ENCODE measurements at places on chromosomes 11 and 22.

DNA sequence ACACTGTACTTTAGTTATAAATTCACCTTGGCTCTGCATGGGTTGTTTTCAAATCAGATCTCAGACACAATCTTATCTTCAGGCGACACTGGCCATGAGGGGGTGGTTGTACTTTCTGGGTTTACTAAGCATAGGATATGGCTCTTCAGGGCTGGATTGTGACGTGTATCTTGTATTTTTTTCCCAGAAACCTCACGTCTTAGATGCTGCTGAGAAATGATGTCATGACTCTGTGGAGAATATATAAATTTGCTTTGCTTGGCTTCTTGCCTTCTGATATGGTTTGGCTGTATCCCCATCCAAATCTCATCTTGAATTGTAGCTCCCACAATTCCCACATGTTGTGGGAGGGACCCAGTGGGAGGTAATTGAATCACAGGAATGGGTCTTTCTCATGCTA, 82.8 kb upstream of the VSTM5 start:
- DNase-seq: no peak

GRCh38 chr11:18012122-18012905, 533 bp downstream of the SERGEF start:
- DNase-seq: peak; percentile 9

DNA sequence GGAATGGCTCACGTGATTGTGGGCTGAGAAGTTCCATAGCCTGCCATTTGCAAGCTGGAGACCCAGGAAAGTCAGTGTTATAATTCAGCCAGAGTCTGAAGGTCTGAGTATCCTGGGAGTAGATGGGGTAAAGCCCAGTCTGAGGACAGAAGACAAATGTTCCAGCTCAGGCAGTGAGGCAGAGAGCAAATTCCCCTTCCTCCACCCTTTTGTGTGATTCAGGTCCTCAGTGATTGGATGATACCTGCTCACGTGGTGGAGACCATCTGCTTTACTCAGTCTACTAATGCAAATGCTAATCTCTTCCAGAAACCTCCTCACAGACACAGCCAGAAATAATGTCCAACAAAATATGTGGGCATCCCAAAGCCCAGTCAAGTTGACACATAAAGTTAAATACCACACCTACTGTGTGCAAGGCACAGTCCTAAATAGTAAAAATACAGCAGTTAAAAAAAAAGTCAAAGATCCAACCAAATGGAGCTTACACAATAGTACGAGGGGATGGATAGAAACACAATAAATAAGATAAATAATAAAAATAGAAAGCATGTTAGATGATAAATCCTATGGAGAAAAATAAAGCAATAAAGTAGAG, 13.2 kb upstream of the APOL6 start:
- no peak for DNase-seq

- DNase-seq: no peak
These were observed 40.5 kb upstream of the PITPNB start for GRCh38 chr22:27959335-27960090.

DNA sequence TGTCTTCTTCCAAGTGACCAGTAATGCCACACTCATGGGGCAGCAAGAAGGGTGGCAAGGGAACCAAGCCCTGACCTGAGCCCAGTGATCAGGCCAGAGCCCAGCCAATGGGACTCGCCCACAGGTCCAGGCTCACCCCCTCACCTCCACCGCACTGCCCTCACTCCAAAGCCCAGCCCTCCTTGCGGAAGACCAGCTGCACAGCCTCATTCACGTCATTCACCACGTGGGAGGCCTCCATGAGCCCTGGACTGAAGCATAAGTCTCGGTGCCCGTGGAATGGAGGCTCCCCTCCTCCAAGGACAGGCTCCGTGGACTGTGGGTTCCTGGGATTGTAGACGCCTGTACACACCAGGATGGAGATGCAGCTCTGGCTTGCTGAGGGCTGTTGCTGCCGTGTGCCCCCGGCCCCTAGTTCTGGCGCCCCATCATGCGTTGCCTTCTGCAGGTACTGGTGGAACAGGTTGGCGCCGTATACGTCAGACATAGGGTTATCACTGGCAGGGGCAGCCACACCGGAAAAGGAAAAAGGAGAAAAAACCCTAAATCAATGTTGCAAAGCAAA, 16.8 kb upstream of the TMEM121B start:
- DNase-seq: no peak

DNA sequence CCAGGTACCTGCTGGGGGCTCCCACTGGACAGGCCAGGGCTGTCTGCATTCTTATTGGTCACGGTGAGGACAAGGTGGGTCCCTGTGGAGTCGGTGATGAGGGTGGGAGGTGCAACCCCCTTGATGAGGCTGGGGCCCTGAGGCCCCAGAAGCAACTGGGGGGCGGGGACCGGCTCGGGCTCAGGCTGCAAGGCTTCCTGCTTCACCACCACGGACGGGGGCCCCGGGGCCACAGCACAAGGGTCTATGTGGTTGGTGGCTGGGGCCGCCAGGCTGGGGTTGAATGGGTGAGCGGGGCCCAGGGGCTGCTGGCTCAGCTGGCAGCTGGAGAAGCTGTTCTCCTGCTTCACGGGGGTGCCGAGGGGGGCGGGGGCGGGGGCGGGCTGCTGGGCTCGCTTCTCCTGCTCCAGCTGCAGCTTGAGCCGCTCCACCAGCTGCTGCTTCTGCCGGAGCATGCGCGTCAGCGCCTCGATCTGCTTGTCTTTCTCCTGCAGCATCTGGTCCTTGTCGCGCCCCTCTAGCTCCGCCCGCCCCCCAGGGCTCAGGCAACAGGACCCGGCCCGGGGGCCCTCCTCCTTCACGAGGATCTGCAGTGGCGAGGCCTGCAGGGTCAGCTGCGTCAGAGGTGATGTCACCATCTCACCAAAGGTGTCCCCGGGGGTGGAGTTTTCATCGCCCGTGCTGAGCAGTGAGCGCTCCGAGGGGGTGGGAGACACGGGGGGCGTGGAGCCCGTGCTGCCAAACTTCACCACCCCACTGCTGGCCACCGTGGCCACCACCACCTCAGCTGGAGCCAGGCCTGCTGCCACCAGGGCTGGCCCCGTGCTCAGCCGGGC, 48.2 kb downstream of the SGSM3 start:
- DNase-seq: no peak

DNA sequence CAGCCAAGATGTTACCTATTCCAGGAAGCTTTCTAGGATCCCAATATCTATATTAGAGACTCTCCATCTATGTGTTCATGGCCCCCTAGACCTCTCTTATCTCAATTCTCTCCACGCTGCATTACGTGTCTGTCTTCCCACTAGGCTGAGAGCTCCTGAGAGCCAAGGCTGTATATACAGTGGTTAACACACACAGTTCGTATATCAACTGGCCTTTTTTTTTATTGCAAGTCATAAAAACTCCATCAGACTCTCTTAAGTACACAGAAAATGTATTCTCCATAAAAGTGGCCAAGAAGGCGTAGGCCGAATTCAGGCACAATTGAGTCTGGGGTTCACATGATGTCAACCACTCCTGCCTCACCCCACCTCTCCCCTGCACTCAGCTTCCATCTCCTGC, 115.9 kb downstream of the TRIM29 start:
- no peak for DNase-seq

DNA sequence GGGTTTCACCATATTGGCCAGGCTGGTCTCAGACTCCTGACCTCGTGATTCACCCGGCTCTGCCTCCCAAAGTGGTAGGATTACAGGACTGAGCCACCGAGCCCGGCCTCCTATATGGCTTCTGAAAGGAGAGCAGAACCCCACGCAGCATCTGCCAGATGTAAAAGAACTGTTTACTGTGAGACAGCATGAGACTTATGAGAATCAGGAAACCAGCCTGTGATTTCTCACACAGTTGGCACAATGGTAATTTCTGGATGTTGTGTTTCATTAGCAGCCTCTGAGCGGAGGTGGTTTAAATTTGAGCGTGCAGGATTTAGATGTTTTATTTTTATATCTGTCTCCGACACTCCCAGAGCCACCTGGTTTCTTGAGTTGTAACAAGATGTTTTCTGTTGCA, 33.8 kb downstream of the CEP164 start:
- no peak for DNase-seq

GRCh38 chr11:116373104-116373944, 399.5 kb downstream of the BUD13 start:
- DNase-seq: no peak

DNA sequence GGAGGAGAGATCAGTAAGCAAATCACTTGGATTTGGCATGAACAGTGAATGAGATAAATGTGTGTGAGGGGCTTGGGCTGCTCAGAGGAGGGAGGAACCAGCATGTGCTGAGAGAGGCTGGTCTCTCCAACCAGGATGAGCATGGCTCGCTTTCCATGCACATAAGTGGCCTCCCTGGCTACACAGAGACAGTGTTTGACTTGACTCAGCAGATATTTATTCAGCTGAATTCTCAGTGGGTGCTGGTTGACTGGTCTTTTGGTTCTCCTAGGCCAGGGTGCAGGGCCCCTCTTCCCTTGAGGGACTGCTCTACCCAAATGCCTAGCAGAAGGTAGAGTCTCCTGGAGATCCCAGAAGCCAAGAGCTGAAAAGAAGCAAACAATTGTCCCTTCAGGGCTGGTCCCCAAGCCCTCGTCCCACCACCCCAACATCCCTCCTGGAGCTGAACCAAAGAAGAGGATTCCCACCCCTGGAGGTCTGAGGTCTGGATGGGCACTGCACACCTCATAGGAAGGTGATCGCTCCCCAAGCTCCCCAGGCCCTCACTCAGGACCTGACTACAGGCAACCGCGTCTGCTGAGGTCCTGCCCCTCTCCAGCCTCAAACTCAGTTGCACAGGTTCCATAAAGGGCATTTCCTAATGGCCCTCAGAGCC, 3.3 kb upstream of the TRIM29 start:
- no peak for DNase-seq

- DNase-seq: no peak
These were observed 680.4 kb downstream of the TBC1D22A start for GRCh38 chr22:47442821-47443220.

DNA sequence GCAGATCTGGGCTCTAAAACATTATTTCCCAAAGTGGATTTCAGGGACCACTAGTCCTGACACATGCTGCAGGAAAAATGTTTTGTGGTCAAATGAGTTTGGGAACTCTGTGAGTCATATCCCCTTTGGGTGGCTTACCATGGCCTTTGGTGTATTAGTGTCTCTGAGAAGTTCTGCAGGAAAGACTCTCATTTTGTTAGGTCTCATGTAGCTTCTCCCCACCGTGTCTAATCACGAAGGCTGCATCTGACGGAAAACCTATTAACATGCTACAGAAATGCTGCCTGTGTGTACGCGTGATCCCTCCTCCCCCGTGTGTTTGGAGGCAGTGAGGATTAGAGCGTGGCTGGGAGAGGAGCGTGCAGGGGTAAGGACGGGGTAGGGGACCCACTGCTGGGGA, 191.7 kb downstream of the ST3GAL4 start:
- no peak for DNase-seq

GRCh38 chr11:2687223-2687530, 12.6 kb downstream of the KCNQ1OT1 start:
- no peak for DNase-seq

DNA sequence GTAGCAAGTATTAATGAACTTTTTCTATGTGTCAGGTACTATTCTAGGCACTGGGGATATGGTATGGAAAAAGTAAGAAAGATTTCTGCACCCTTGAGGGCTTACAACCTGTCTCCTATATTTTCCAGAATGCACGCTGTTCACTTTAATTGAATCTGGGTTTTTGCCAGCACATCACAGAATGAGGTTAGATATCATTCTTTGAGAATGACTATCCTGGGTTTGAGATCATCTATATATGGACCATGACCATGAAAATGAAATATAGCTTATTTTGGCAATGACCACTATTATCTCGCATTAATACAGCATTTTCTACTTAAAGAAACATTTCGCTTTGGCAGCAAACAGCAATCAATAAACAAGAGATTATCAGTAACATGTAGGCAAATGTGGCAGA, 46.9 kb downstream of the C11orf71 start:
- no peak for DNase-seq

DNA sequence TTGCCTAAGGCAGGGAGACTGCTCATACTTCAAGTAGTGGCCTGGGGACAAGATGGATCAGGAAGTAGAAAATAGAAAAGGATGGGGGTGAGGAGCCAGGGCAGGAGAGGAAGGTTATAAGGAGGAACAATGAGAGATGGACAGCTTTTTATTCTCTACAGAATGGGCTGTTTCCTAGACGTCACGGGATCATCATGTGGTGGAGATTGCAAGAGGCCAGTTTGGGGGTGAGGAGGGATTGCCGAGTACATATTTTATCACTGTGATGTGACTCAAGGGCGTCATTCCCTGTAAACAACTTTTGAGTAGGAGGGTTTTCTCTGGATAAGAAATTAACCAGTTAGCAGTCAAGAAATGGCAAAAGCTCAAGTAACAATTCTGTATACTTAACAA, 406.3 kb downstream of the ETS1 start:
- no peak for DNase-seq

- DNase-seq: no peak
These were observed 61.8 kb downstream of the ANO1 start for GRCh38 chr11:70139785-70140410.

DNA sequence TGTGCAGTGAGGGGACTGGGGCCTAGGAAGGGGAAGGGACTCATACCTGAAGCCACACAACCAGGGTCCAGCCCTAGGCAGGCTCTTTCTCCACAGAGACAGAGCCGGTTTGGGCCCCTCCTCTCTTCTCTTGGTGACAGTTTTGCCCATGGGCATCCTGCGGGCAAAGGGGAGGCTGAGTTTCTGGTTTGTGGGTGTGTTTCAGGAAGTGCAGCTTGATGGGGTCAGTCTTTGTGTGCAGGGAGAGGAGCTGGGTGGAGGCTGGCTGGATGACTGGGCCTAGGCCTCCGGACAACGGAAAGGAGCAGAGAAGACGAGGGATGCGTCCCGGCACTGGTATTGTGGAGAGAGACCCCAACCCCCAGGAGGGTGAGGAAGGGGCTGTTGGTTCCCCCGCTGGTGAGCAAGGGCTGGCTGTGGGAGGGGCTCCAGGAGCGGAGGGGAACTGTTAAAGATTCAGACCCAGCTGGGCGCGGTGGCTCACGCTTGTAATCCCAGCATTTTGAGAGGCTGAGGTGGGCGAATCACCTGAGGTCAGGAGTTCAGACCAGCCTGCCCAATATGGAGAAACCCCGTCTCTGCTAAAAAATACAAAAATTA, 23.4 kb upstream of the CELSR1 start:
- no peak for DNase-seq

- no peak for DNase-seq
These were observed 1.3 kb upstream of the OR8D1 start for GRCh38 chr11:124315052-124315451.

DNA sequence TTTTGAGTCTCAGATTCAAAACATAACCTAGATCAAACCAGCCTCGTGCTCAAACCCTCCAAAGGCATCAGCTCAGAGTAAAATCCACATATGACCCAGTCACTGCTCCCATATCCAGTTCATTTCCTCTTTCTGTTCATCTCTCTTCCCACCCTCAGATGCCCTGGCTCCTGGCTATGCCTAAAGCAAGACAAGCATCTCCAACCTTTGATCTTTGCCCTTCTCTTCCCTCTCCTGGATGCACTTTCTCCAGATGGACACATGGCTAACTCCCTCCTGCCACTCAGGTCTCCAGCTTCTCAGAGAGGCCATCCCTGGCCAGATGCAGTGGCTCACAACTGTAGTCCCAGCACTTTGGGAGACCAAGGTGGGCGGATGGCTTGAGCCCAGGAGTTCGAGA, 14.3 kb upstream of the CREB3L1 start:
- no peak for DNase-seq
